Naive thymus-derived CD4-positive, alpha-beta T cell (primary cell): ENCODE measurements at places on chromosomes 3 and 15. TPM values are rescaled to one million over a fixed set of nuclear protein-coding genes. Genes with fewer than 3 reads are reported as not detected.

NPAP1 gene
- total RNA-seq = not detected in 2 replicates

DNA sequence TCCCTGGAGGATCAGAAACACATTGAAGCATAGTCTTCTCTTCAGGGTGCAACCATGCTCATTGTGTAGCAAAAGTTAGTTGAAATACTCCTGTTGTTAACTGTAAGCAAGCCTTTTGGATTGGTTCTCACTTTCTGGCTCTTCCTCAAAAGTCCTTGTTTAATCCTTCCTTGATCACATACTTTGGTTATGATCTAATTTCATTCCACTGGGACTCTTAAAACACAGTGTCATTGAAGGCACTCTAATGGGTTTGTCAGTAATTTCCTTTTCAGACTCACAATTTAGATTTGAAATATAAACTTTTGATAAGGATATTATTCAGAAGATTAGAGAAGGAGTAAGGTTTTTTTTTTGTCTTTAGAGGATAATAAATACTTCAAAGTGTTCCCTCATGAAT, 451.7 kb upstream of the SGO1 start:
- no peak for DNase-seq

GRCh38 chr3:94251566-94251965, 188.7 kb downstream of the NSUN3 start:
- DNase-seq = no peak

- DNase-seq = no peak
Measured at GRCh38 chr3:46709157-46709654, 8.0 kb downstream of the TMIE start.

GRCh38 chr15:31173790-31174450, 72.4 kb upstream of the TRPM1 start:
- DNase-seq = no peak

DNA sequence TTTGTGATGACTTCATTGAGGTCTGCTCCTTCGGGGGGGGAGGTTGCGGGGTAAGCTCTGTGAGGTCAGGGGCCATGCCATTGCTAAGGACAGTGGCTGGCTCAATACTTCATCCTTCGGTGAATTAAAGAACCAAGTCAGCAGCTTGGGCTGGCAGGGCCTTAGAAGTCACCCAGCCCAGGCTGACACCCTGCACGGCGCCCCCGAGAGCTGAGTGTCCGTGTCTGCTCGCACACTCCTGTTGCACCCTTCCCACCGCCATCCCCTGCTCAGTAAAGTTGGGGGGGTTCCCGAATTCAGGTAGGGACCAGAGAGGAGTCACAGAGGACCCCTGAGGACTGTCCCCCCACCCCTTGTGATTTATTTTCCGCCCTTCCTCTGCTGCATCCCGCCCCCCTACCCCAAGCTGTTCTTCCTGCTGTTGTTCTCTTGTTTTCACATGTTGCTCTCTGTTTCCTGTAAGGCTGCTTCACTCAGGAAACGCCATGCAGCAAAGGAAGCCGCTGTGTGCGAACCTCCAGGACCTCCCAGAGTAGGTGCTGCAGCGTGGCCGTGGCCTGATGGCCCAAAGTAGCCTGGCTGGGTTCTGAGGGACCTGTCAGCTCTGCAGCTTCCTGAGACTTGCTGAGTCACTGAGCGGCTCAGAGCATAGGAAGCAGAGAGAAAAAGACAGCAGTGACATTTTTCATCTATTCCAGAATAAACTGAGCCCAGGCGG, 14.4 kb downstream of the EFCC1 start:
- DNase-seq = peak; percentile 49

- no peak for DNase-seq
Measured at GRCh38 chr3:45626096-45626887, 31.7 kb downstream of the LIMD1 start.

MYRIP gene
- not detected in 2 replicates for total RNA-seq

DNA sequence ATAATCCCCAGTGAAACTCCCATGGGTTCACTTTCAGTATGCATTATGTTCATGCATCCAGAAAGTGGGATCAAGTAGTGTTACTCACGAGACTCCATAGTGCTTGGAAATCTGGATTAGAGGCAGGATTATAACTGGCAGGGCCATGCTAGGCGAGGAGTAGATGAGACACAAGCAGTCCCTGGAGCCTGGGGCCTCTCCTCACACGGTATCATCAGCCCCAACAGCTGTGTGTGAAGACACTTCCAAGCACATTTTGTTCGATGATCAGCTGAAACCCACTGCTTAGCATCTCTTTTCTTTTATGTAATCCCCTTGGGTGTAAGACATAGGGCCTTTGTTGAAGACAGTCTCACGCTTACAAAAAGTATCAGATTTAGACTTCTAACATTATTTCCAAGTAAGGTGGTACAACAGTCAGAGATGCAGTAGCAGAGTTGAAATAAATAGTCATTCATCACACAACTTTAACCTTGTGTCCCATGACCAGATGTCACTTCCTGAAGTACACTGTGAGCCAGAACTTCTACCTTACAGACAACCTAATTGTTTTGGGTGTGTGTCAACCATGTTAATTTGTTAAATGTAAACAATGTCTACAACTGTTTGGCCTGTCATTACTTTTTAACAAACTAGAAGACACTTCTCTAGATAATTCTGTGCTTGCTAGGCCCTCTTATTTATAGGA, 116.9 kb downstream of the GADL1 start:
- DNase-seq = no peak

- no peak for DNase-seq
Measured at GRCh38 chr3:184914628-184915027, 102.7 kb downstream of the VPS8 start.

ALDH1A2 gene
- total RNA-seq = not detected in 2 replicates

DNA sequence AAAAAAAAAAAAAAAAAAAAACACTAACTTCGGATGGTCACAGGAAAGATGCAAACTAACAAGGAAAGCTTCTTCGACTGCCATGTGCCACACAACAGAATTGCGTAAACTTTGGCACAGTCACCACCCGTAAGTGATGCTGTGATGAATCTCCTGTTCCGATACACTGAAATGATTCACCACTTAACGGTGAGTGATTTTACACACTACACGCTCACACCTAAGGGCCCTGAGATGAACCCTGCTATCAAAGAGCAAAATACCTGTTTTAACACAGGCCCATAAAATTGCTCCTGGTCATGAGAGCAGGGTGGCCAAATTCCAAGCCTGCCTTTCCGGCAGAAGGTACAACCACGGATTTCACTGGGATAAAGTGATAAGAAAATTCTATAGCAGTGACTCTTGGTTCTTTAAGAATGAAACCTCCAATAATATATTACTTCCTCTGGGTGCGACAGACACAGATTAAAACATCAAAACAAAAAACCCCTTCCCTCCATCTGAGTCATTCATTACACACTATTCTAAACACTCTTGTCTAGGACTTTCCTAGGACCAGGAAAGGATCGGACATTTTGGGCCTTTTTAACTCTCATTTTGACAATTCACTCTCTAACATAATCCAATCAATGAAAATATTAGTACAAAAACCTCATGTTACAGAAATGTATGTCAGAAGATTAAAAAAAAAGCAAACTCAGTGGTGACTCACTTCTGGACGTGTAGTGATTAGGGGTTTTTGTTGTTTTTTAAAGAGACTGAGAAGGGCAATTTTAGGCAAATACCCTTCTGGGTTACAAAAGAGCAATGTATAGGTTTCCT, 28.3 kb downstream of the LRIG1 start:
- DNase-seq = no peak

GRCh38 chr3:192866804-192867203, 50.9 kb downstream of the MB21D2 start:
- no peak for DNase-seq

DNA sequence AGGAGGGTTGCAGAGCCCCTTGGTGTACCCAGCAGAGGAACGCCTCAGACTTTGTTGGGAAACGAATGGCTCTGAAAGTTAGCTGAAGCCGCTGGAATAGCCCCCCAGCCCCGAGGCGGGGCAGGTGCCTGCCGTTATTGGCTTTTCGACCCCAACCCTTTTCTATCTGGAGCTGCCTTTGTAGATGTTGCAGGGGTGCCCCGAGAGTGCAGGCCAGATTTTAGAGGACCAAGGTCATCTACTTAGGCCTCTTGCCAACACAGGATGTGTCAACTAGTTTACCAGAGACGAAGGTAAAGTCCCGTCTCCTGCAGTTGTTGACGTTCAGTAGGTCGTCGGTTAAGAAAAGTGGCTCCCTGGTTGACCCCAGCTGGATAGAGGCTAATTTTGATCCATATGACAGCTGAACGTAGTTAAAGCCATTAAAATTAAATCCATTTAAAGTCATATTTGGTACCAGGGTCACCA, 579 bp upstream of the UBE3A start:
- no peak for DNase-seq

MINAR1 gene
- 1.0 and 1.3 TPM in 2 replicates for total RNA-seq

DNA sequence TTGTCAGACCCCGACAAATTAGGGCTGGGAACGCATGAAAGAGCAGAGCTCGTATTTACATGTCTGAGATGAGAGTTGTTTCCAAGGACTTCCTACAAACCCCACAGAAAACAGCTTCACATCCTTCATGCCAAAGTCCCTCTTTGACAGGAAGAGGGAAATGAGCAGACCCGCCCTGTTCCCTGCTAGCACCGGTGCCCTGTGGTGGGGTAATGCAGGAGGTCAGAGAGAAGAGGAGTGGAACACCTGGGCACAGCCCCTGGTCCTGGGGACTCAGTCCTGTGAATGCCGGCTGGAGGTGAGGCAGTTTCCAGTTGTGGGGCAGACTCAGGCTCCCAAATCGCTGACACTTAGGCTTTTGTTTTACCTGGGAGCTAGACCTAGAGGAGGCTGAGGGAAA, 4.0 kb downstream of the PLA2G4D start:
- no peak for DNase-seq

GRCh38 chr15:28981351-28981720, 95.6 kb downstream of the APBA2 start:
- DNase-seq = no peak

- no peak for DNase-seq
Measured at GRCh38 chr3:49799761-49800160, at the start of gene CDHR4. TSS of gene CDHR4 (minus strand) at chr3:49799873. CDS start at chr3:49799812, 61 bp downstream.

- DNase-seq = no peak
Measured at GRCh38 chr3:43290956-43291355, 4.6 kb downstream of the SNRK start.

DNA sequence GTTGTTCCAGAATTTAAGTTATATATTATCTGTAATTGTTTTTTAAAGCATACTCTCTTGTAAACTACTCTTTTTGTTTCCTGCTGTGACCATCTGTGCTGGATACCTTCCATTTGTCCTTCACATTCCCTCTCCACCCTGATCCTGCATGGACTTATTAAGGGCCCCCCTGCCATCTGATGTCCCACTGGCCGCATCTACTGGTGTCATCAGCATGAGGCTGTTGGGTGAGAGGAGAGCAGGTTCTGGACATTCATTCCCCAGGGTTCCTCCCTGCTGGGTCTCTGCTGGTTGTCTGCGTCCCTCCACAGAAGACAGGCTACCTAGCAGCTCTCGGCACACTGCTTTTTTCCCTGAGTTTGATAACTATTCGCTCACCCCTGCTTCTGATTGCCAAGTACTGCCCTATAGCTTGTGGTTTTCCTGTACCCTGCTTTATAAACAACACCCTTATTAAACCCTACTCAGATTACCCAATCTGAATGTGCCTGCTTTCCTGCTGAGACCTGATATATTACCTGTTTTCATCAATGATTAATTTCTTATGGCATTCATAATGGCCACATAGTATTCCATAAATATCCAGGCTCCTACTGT, 7.7 kb downstream of the CMTM8 start:
- DNase-seq = no peak

DNA sequence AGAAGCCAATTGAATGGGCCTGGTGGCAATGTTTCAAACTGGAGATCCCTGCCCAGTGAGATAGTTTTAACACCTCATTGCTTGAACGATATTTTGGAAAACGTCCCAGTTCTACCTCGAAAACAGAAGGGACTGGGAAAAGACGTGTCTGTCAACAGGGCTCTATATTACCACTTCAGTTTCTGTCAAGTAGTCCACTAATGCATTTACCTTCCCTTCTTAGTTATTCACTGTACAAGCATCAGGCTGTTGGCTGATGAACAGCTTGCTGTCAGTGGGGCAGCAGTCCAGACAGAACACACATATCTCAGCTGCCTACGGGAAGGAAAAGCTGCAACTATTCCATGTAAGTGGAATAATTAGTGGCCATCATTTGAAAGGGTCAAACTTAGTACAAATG, 794.7 kb upstream of the GBE1 start:
- DNase-seq = no peak

ATG7 gene
- total RNA-seq = 80.3 TPM

- no peak for DNase-seq
Measured at GRCh38 chr3:141538568-141539240, 51.9 kb downstream of the RASA2 start.

KIF7 gene
- total RNA-seq = not detected

DNA sequence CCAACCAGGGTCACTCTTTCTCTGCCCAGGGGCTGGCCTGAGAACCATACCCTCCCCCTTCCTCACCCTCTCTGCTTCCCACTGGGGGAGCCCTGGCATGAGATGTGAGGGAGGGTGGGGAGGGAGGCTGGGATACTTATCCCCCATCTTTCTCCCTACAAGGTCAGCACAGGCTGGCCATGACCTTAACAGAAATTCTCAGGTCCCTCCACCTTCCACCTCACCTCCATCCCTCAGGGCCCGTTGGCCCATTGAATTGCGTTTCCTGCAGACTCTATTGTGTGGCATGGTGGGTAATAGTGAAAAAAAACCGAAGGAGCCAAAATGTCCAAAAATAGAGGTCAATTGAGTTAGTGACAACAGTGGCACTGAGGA, 159.5 kb downstream of the OR4M2 start:
- no peak for DNase-seq

SIDT1 gene
- total RNA-seq = 64.6 TPM

DNA sequence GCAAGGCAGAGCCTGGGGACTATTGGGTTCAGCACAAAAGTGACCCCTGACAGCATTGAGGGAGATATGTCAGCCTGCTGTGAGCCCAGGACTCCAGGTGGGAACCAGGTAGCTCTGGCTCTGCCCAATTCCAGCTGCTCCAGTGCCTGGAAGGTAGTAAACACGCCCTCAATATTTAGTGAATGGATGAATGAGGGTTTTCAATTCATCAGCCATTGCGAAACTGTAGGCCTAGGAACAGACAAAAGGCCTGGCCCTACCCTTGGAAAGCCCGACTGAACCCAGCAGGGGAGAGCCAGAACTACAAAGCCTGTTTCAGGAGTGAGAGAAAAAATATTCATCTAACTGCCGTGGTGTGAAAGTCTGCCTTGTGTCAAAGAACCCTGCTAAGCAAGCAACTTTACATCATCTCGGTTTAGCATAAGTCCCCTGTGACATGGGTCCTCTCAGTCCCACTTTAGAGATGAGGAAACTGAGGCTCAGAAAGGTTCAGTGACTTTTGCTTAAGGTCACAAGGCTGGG, 8.1 kb upstream of the CSK start:
- DNase-seq = no peak

GRCh38 chr15:72271895-72272212, 500 bp downstream of the PARP6 start:
- no peak for DNase-seq

DNA sequence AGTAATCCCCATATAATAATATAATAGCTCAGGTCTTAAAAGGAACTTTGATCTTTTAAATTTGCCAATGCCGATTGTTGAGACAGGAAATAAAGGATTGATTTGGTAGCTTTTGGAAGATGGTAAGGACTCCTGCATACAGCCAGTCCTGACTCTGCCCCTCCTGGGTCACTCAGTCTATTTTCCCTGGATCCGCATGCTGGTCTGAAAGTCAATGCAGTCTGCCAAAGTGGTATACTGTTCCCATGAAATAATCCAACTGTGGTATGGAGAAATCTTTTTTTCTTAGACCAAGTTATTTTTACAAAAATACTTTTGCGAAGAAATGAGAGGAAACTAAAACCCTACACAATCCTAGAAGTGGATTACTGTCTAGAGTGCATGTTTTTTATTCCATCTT, 191.1 kb downstream of the TIGIT start:
- DNase-seq = no peak

GRCh38 chr3:150261958-150262357, 146.1 kb upstream of the TSC22D2 start:
- DNase-seq = no peak
